ENCODE measurements at places on chromosomes 3 and 15. TPM values are rescaled to one million over a fixed set of nuclear protein-coding genes. Genes with fewer than 3 reads are reported as not detected.
A peak's percentile ranks its signal among the peaks of the same experiment; 100 is the strongest.

TLR9 gene
- not detected for total RNA-seq

SOX14 gene
- not detected for total RNA-seq

MYRIP gene
- total RNA-seq: 7.2 TPM

PLA2G4B gene
- 6.6 TPM for total RNA-seq

SLC12A8 gene
- 2.9 TPM for total RNA-seq

LTK gene
- not detected for total RNA-seq

CPN2 gene
- total RNA-seq: not detected

GRCh38 chr3:14488286-14489041 is 51.7 kb downstream of the GRIP2 start:
- peaks cover 23% of the 10 kb centered on the region for H3K4me1 ChIP-seq
- no peaks in the 10 kb centered on the region for H3K27me3 ChIP-seq
- H3K27ac ChIP-seq: no peak overlapping the region
- DNase-seq: no peak

DNA sequence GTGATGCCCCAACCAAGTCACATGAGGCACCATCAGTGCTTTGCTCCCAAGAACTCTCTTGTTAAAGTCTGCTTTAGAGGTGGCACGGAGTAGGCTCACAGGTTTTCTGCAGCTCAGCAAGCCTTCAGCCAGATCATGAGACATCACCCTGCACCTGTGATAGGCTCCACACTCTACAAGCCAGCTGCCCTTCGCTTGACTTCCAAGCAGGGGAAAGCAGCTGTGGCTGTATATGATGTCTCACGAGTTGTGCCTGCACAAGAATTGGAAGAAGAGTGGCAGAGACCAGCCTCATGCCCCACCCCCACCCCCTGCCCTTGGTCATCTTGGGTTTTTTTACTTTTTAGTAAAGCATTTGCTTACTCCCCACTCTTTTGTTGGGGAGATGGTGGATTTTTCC is 22.5 kb downstream of the MRPS11 start:
- H3K36me3 ChIP-seq: no peaks in the 10 kb centered on the region
- H3K27ac ChIP-seq: no peak overlapping the region
- no peaks in the 10 kb centered on the region for H3K4me1 ChIP-seq
- H3K27me3 ChIP-seq: no peaks in the 10 kb centered on the region

- peaks cover 47% of the 10 kb centered on the region for H3K4me1 ChIP-seq
- no peak overlapping the region for H3K4me3 ChIP-seq
- no peaks in the 10 kb centered on the region for H3K36me3 ChIP-seq
- no peaks in the 10 kb centered on the region for H3K27me3 ChIP-seq
- H3K27ac ChIP-seq: no peak overlapping the region
These were observed 20.2 kb downstream of the MAGEF1 start for GRCh38 chr3:184691397-184692231.

DNA sequence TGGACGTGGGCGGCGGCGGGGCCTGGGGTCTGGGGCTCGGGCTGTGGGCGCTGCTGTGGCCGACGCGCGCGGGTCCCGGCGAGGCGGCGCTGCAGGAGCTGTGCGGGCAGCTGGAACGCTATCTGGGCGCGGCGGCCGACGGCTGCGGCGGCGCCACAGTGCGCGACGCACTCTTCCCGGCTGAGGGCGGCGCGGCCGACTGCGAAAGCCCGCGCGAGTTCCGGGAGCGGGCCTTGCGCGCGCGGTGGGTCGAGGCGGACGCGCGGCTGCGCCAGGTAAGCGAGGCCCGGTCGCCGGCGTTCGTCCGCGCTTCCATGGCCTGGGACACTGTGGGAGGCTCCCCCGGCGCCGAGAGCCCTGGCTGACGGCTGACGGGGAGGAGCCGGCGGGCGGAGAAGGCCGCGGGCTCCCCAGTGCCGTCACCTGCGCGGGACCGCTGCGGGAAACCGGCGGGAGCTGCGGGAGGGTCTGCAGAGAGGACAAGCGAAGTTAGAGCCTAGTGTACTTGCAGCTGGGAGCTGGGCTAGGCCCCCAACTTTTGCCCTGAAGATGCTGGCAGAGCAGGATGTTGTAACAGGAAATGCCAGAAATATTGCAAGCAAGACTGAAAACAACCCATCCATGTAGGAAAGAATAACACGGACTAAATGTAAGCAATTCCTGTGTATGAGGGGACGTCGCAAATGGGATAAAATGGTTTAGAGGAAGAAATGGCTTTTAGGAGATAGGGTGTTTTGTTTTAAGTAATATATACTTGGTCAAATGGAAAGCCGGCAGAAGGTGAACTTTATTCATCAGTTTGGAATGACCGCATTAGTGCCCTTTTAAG is 847 bp downstream of the WHAMM start:
- H3K36me3 ChIP-seq: peaks cover 23% of the 10 kb centered on the region
- H3K4me1 ChIP-seq: peaks cover 19% of the 10 kb centered on the region
- no peaks in the 10 kb centered on the region for H3K27me3 ChIP-seq
- DNase-seq: no peak

DNA sequence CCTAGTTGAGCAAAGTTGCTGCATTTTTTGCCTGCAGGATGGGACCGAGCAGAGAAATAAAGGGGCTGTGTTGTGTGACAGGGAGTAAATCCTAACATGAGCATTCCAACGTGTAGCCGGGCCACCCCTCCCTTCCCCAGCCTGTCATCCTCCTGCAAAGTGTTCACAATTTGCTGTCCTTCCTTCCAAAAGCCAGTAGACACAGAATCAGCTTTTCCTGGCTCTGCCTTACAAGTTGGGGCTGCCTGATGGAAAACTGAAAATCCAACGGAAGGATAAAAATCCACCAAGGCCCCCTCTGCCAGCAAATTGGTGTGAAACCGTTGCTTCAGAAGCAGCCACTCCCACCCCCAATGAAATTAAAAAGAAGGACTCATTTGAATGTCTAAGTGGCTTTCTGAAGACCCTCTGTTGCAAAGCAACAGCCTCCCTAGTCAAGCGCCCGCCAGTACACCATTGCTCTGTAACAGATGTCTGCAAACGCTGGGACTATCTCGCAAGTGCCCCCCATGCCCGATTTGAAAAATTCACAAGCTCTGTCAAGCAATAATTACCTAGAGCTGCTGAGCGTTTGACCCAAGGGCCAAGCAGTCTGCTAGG is 665 bp downstream of the FRMD4B start:
- H3K27ac ChIP-seq: peak overlapping the region; percentile 56
- H3K4me3 ChIP-seq: peak overlapping the region; percentile 57
- H3K36me3 ChIP-seq: no peaks in the 10 kb centered on the region
- DNase-seq: no peak
- no peaks in the 10 kb centered on the region for H3K27me3 ChIP-seq
- H3K4me1 ChIP-seq: peaks cover 19% of the 10 kb centered on the region

DNA sequence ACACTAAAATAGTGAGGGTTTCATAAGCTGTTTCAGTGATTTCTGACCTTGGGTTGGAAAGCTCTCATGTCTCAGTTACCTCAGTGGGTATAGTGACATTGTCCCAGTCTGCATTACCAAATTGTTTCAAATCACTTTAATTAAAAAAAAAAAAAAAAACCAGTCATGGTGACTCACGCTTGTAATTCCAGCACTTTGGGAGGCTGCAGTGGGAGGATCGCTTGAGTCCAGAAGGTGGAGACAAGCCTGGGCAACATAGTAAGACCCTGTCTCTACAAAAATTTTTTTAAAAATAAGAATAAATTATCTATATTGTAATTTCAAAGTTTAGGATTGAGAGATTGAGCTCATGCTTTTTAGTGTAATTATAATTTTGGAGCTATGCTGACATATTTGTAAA is 78.0 kb downstream of the MBNL1 start:
- H3K4me1 ChIP-seq: peaks cover 52% of the 10 kb centered on the region
- H3K36me3 ChIP-seq: peaks cover 4% of the 10 kb centered on the region
- H3K27ac ChIP-seq: no peak overlapping the region

DNA sequence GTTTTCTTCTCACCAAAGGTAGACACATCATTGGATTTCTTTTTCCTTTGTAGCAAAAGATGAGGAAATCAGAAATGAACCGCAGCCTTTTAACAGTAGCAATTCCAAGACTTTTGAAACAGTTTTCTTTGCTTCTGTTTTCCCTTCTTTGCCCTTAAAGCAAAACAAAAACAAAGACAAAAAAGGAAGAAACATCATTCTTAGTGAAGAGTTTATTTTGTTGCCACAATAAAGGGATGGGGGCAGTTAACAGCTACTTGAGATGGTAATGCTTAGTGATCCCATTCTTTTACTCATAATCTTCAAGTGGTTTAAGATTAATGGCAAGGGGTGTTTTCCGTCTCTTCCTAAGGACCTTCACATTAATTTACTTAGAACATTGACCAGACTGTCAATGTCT is 218.8 kb downstream of the MEIS2 start:
- H3K27me3 ChIP-seq: peaks cover 18% of the 10 kb centered on the region
- H3K36me3 ChIP-seq: no peaks in the 10 kb centered on the region
- no peak for DNase-seq

- peaks cover 11% of the 10 kb centered on the region for H3K4me1 ChIP-seq
- no peak overlapping the region for H3K27ac ChIP-seq
- no peaks in the 10 kb centered on the region for H3K36me3 ChIP-seq
These were observed 36.9 kb downstream of the LRRFIP2 start for GRCh38 chr3:37137516-37137915.

DNA sequence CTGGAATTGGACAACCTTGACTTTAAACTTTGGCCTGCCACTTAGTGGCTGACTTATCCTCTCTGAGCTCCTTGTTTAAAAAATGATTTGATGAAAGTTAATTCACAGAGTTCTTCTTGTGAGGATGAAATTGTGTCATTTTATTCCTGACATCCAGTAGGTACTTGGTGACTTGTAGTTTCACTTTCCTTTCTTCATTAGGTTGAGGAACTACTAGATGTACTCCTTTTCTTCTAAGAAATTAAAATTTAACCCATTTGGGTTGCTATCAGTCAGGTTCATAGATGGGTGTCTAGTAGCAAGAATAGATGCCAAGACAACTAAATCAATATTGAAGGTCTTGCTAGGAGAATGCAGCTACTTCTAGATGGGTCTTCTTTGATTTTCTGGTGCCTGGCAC is 5.2 kb downstream of the NR1D2 start:
- H3K27me3 ChIP-seq: no peaks in the 10 kb centered on the region
- peak overlapping the region; percentile 100 for H3K27ac ChIP-seq
- no peaks in the 10 kb centered on the region for H3K36me3 ChIP-seq
- H3K4me3 ChIP-seq: peak overlapping the region; percentile 19

DNA sequence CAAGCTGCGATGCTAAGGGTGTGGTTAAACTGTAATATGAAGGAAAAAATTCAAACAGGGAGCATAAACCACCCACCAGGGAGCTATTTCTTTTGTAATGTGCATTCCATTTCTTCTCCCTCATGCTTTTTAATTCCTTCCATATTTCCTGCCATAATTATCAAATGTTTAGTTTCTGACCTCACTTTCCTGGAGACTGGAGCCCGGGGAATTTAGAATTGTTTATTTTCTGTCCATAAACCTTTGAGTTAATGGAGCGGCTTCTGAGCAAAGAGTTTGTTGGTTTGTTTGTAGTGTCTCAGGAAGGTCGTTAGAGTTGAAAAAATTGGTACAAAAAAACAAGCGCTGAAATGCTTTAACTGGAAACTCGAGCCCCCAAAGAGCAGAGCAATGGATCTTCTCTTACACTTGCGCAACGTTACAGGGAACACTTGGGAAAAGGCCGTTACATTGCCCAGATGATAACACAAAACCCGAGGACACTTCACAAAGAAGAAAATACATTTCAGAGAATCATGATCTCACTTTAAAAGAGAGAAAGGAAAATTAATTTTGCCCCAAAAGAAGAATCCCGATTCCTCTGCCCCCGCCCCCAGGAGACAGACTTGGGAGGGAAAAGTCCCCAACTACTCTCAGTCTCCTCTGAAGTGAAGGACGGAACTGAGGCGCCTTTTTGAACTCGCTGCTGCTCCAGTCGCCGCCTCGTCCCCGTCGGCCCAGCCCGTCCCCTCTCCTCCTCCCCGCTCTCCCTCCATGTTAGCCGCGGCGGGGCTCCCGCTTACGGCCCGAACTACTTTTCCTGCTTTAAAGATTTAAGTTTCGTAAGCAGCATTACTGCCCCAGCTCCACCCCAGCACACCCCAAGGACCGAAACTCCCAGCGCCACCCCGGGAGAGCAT is 842 bp downstream of the FSTL1 start:
- H3K27ac ChIP-seq: peak overlapping the region; percentile 100
- peaks cover 41% of the 10 kb centered on the region for H3K4me1 ChIP-seq
- no peak for DNase-seq
- H3K36me3 ChIP-seq: no peaks in the 10 kb centered on the region
- H3K4me3 ChIP-seq: peak overlapping the region; percentile 98

DNA sequence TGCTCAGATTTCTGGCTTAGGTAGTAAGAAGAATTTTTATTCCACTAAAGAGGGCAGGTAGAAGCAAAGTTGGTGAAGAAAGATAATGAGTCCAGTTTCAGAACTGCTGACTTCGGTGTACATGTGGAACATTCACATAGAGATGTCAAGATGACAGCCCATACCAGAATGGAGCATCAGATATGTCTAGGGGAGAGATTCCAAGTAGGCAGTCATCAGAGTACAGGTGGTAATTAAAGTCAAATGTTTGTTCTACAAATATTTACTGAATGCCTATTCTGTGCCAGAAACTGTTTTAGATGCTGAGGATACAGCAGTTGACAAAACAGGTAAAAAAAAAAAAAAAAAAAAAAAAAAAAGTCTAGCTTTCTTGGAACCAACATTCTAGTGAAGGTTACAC is 81.9 kb downstream of the FGF12 start:
- no peaks in the 10 kb centered on the region for H3K36me3 ChIP-seq
- H3K4me1 ChIP-seq: no peaks in the 10 kb centered on the region
- no peak overlapping the region for H3K4me3 ChIP-seq
- H3K27ac ChIP-seq: no peak overlapping the region
- H3K27me3 ChIP-seq: no peaks in the 10 kb centered on the region

Measured in esophagus muscularis mucosa (tissue), 4 donors.